ENCODE measurements at places on chromosomes 11 and 22.

DNA sequence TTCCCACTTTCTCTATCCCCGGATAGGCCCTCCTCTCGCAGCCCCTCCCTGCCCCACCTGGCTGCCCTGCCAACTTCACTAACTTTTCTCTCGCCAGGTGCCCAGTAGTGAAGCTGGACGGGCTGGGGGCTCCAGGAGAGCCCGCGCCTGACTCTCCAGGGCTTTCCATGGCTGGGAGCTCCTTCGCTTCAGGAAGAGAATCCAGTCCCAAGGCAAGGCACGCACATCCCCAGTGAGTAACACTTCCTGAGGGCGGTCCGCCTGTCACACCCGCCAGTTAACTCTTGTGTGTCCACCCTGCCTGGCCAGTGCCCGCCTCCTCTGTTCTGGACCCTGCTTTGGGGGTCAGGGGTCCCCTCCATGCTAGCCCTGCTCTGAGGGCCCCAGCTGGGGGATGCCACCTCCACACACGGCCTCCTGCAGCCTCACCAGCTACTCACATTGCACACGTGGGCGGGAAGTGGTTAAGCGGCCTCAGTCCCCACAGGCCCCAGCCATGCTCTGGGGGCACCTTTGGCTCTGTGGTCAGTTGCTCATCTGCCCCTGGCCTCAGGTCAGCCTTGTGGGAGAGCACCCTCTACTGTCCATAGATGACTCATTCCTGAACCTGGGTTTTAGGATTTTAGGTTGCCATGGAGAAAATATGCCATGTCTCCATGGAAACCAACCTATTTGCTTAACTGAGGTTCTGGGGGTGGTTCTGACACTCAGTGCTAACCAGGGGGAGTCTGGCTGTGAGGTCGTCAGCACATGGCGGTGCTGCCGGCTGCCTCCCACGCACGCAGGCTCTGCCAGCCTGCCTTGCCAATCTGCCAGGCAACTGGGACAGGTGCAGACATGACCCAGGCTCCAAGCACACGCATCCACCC is at the start of gene RIN1:
TSS of gene RIN1 (minus strand) at position 201 of the 869 bp plus-strand sequence. CDS start at position 169, 32 bp downstream.
- DNase-seq, result peak; percentile 50

DNA sequence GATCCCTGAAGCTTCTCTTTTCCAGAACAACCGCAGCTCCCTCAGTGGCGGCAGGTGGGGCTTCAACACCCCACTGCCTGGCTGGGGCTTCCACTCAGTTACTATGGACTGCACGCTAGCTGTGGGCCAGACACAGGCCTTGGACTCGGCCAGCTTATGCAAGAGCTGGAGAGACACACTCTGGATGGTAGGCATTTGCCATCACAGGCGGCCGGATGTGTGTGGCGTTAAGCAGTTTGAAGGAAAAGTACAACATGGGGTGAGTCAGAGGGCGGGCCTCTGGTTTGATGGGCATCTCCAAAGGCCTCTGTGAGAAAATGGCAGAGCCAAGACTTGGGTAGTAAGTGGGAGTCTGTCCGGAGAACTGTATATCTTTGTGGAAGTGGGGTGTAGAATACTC is 17.6 kb downstream of the KCNJ4 start:
- no peak for DNase-seq

- no peak for DNase-seq
Measured at GRCh38 chr11:129881570-129882170, 13.7 kb downstream of the NFRKB start.

- no peak for DNase-seq
Measured at GRCh38 chr22:30890686-30891442, 77.7 kb downstream of the MORC2 start.

GRCh38 chr11:12552692-12553091 is 121.5 kb upstream of the TEAD1 start:
- no peak for DNase-seq

All from GM12864 (cell line).